ENCODE measurements at places on chromosomes 1 and 21.

- DNase-seq: no peak
Measured at GRCh38 chr21:43369124-43369523, 57.8 kb downstream of the SIK1 start.

DNA sequence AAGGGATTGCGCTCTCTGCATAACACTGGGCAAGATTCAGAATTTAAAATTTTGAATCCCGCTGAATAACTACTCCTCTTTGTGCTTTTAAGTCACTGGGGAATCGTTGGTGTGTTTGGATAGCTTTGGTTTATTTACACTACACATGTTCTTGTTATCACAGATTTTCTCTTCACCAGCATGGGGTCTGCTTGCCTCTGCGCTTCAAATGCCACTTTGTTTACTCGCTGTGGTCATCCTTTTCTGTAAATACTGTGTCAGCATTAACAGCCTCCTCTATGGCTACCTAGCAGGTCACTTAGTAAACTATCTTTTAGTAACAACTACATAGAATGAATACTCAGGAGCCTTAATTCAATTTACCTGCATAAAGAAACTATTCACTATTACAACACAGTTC, 14.4 kb upstream of the KCNH1 start:
- no peak for DNase-seq

DNA sequence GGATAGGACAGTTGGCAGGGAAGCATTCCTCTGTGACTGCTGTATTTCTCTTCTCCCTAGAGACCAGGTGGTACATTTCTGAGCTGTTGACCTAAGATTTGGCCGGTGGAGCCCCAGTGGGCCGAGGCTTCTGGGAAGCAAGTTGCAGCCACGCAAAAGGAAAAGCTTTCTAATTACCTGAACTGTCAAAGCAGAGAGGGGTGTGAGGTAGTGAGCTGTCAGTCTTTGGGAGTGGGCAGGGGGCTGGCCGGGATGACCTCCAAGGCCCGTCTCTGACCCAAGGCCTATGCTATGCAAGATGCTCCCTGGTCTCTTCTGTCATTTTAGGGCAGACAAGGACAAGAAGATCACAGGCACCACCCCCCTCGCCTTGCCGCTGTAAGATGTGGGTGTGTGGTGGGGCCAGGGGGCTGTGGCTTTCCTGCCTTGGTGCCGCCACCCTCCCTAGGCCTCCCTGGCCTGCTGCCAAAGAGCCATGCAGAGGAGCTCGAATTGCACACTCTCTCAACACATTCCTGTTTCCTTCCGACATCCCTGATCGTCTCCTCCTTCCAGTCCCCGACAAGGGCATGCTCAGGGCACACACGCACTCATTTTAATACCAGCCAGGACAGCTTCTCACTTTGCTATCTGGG, 7.7 kb downstream of the PADI1 start:
- peak; percentile 61 for DNase-seq

DNA sequence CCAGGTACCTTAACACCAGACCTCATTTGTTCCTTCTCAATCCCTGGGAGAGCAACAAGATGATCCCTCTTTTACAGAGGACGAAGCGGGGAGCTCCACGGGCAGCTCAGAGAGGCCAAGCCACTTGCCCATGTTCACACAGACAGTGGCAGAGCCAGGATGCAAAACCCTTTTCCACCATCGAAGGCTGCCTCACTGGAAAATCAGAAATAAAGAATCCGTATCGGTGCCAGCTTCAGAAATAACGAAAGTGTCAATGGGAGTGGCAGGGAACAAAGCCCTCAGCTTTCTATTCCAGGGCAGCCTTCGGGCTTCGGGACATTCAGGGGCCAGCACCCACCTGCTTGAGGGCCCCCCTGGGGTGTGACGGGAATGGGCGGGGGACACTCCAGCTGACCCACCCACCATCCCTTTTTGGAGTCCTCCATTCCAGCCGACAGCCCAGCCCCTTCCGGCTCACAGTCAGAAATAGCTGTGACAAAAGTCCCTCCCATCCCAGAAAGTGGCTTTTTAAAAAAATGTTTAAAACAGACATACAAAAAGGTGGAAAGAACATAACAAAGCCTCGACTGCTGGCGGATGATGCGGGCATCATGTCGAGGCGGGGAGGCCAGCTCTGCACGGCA, 6.0 kb downstream of the IFFO2 start:
- peak; percentile 24 for DNase-seq

- DNase-seq: no peak
Measured at GRCh38 chr1:172420385-172420784, at the start of gene C1orf105. Gene C1orf105, plus strand, starts transcription at chr1:172420685. Its CDS starts 201 bp downstream, at chr1:172420886.

DNA sequence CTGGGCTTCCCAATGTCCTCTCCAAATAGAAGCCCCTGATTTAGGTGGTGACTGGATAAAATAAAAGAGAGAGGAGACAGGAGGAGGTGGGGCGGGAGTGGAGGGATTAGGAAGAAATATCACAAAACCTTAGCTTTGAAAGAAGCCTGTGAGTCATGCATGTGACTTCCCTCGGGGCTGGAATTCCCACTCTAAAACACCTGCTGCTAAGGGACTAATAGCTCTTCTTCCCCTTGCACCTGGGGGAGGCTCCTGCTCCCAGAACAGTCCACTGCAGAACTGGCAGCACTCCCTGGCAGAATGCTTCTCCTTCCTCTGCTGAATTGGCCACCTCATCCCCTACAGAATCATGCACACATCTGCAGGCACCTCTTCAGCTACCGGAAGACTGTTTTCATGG, 207.2 kb downstream of the ATG4C start:
- no peak for DNase-seq

- DNase-seq: no peak
Measured at GRCh38 chr1:42557230-42557851, 94.3 kb downstream of the CCDC30 start.

DNA sequence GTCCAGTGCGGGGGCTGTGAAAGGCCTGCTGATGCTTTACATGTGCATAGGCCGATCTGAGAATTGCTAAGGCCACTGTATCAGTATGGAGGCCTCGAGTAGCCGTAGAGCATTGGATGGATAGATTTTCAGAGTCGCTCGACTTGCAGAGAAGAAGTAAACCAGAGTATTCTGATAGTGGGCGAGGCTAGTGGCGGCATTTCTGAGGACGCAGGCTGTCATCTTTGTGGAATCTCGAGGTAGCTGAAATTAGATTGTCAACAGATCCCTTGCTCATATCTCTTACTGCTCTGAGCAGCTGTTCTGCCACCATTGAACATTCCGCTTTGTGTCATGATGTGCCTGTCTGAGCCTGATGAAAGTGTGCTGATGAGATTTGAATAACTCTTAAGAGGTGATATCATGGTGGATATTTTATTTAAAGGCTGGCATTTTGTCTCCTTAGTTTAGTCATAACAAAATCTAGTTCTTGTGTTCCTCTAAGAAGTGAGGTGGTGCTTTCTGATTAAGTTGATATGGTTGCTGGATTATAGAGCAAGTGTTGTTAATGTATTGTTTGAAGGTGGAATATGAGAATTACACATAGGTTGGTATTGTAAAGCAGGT, 1.5 kb downstream of the KIF1B start:
- no peak for DNase-seq

DNA sequence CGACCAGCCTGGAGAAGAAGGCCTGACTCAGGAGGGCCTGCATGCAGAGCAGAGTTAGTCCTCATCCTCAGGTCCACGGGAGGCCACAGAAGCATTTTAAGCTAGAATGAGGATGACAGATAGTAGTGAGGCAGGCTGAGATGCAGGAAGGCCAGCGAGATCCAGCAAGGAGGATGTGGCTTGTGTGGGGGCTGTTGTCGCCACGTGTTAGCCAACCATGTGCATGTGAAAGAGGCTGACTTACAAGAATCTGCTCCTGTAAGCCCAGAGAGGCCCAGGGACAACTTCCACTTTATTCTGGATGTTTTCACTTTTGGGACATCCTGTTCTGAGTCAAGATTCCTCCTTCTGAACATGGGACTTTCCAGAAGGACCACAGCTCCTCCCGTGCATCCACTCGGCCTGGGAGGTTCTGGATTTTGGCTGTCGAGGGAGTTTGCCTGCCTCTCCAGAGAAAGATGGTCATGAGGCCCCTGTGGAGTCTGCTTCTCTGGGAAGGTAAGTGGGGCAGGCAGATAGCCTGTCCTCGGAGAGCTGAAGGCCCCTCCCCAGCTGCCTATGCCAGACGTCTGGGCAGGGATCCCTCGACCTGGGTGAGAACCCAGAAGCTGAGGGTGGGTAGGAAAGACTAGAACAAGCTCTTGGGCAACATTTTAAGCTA, at the start of gene SLAMF8:
SLAMF8 (plus strand) TSS at position 433 of the 661 bp plus-strand sequence; CDS start at position 459, 26 bp downstream.
- peak; percentile 33 for DNase-seq

GRCh38 chr1:16913181-16913832, 8.4 kb upstream of the CROCC start:
- peak; percentile 20 for DNase-seq

GRCh38 chr1:198906739-198907422, 268.0 kb downstream of the PTPRC start:
- no peak for DNase-seq

DNA sequence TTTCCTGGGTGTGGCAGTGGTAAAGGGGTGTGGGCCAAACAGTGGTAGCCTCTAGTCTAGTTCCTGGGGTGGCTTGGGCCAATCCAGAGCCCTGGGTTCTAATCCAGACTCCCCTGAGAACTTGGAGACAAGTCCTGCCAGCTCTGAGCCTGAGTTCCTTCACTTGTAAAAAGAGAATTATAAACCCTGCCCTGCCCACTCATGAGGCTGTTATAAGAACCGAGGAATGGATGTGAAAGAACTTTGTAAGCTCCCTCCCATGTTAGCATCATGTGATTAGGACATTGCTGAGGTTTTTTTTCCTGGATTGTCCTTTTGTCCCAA, 131.0 kb downstream of the RRAGC start:
- DNase-seq: no peak

- peak; percentile 60 for DNase-seq
Measured at GRCh38 chr1:19341201-19342061, 29.3 kb downstream of the SLC66A1 start.

DNA sequence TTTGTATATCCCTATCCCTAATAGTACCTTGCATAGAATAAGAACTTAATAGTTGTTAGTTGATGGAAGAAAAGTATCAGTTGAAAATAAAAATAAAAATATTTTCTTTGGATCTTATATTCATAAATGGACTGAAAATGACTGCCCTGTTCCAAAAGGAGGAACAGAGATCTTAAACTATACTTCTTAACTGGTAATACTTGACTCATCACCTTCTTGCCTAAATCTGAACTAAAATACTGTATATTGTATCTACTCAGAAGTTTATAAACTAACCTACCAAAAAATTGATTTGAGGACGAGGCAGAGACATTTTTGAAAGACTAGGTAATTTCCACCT, 178.8 kb downstream of the SYT2 start:
- no peak for DNase-seq

GRCh38 chr21:15132781-15133180, 68.0 kb upstream of the NRIP1 start:
- no peak for DNase-seq

DNA sequence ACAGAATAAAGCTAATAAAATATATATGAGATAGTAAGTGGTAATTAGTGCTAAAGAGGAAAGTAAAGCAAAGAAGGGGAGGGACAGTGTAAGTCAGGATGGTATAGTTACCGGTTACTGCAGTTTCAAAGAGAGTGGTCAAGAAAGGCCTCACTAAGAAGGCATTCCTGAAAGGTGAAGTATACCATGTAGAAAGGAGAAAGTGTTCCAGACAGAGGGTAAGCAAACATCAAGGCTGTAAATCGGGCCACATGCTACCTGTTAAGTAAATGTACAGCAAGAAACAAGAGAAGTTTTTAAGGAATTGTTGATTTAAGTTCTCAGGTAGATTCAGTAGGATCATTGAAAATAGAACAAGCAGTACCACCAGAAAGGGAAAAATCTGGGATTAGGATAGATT, 9.7 kb downstream of the DESI2 start:
- no peak for DNase-seq

GRCh38 chr1:27570784-27571183, 33.2 kb downstream of the AHDC1 start:
- DNase-seq: no peak

GRCh38 chr1:206693029-206693428, 8.3 kb downstream of the MAPKAPK2 start:
- no peak for DNase-seq

DNA sequence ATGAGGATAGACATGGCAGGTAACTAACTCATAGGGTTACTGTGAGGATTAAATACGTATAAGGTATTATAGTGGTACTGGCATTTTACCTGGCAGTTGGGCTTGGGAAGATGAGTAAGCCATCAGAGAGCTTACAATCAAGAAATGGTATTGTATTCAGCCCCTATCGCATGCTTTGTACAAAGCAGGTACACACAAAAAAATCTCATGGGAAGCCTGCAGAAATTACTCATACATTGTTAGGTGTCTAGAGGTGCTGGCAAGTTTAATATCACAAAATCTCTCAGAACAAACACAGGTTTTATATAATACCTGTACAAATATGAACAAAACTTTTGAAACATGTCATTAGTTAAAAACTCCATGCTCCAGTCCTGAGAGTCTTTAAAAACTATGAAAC, 71.8 kb upstream of the CNN3 start:
- DNase-seq: no peak

DNA sequence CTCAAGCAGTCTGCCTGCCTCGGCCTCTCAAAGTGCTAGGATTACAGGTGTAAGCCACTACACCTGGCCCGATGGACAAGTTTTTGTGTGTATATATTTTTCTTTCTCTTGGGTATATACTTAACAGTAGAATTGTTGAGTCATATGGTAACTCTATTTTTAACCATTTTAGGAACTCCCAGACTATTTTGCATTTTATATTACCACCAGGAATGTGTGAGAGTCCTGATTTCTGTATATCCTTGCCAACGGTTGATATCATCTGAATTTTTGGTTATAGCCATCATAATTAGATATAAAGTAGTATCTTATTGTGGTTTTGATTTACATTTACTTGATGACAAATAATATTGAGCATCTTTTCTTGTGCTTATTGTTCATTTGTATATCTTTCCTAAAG, 20.7 kb downstream of the FNBP1L start:
- DNase-seq: no peak

DNA sequence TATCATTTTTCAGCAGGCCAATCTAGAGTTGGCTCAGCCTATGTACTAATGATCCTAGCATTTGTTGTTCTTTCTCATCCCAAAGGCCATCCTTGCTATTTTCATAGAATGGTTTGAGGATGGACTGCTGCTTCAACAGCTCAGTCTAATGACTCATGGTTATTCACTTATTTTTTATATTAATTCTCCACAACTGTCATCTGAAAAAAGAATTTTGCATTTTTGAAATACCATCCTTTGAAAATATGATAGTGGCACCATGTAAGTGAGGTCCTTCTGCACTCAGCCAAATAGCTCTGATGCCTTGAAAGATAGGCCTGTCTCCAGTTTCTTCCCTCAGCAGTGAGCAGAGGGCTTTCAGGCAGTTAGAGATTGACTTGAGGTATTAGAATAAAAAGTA, 377.5 kb downstream of the LMO4 start:
- DNase-seq: no peak

- no peak for DNase-seq
Measured at GRCh38 chr1:230352537-230352936, 73.6 kb downstream of the PGBD5 start.

DNA sequence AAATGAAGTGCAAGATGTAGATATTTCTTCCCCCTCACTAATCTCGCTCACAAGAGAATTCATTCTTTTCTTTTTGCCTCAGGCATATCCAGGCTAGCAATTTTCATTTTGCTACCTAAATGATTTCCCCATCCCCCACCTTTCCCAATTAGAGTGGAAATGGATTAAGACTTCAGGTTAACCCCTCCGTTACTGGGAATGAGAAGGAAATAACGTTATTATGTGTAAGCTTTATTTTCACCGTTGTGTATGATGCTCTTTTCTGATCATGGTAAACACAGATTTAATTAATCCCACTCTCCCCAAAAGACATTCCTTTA, 143.9 kb downstream of the RUNX1 start:
- DNase-seq: no peak
